Activated naive CD8-positive, alpha-beta T cell treated with anti-CD3 and anti-CD28 coated beads for 36 hours (primary cell): ENCODE measurements at places on chromosomes 7 and 10. TPM values are rescaled to one million over a fixed set of nuclear protein-coding genes. Genes with fewer than 3 reads are reported as not detected.
A peak's percentile ranks its signal among the peaks of the same experiment; 100 is the strongest.

The CDHR3 gene
- total RNA-seq, result not detected

The HDAC9 gene
- total RNA-seq, result 0.14 TPM

The FFAR4 gene
- total RNA-seq, result not detected

The AEBP1 gene
- 32.6 TPM for total RNA-seq

The KCND2 gene
- not detected for total RNA-seq

GRCh38 chr7:126213876-126214275, 1038.9 kb downstream of the GRM8 start:
- DNase-seq, result no peak

DNA sequence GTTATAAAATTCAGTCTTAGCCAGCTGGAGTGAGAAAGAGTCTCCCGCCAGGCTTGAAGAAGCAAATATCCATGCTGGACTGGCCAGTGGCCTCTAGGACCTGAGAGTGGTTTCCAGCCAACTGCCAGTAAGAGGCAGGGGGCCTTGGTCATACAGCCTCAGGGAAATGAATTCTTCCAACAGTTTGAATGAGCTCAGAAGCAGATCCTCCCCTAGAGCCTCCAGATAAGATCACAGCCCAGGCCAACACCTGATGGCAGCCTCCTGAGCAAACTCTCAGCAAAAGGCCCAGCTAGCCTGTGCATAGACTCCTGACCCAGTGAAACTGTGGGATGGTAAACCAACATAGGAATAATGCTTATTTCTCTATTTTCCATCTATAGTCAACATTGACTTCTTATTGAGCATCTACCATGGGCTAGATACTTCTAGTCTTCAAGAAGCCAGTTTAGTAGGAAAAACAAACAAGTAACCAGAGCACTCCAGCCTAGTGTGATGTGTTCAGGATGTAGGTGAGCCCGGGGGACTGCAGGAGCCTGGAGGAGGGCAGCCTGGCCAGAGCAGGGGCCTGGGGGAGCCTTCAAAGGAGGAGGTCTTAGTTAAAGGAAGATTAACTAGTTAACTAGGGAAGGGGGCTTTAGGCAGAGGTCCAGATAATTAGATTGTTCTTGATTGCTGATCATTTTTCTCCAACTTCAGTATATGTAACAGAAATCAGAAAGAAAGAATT, 115.4 kb upstream of the ADO start:
- no peak for DNase-seq

DNA sequence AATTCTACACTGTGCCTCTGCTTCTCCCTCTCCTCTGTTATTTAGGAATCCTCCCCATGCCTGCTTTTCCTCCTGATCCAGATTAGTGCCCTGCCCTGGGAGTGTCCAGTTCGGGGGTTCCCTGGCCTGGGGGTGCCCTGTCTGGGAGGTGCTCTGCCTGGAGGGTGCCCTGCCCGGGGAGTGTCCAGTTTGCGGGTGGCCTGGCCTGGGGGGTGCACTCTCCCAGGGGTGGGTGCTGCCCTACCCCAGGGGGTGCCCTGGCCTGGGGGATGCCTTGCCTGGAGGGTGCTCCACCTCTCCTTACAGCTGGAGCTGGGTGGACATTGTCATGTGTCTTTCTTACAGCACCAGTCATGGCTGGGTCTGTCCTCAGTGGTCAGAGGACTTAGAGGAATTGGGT, 20.2 kb downstream of the RAMP3 start:
- DNase-seq, result no peak

GRCh38 chr10:75402486-75403143, 1.1 kb upstream of the ZNF503 start:
- no peak for DNase-seq

DNA sequence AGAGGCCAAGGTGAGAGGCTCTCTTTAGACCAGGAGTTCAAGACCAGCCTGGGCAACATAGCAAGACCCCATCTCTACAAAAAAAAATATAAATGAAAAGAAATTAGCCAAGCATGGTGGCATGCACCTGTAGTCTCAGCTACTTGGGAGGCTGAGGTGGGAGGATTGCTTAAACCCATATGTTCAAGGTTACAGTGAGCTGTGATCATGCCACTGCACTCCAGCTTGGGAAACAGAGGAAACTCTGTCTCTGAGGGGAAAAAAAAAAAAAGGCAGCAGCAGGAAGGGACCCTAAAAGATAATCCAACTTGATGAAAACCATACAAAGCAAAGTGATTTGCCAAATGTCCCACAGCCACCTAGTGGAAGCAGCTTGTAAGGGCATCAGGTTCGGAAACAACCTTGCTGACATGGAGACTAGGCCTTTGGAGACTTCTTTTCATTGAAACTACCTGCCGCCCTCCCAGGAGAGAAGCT, 15.6 kb upstream of the PBLD start:
- DNase-seq, result peak; percentile 30

GRCh38 chr10:28199941-28200340, 102.9 kb downstream of the MPP7 start:
- no peak for DNase-seq

- no peak for DNase-seq
These were observed 98.5 kb downstream of the ARHGAP22 start for GRCh38 chr10:48506147-48506917.

DNA sequence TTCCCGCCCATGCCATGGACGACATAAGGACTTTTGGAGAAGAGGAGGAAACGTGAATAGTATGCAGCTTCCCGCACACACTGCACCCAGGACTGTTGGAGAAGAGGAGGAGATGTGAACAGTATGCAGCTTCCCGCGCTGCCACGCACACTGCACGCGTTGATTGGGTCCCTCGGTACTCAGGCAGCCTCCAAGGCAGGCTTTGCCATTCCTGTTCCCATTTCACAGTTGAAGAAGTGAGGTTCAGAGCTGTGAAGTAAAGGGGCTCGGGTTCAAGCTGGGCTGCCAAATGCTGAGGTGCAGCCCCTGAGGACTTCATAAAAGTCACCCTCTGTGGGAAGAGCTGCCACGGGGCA, 147.9 kb upstream of the FAM20C start:
- no peak for DNase-seq

DNA sequence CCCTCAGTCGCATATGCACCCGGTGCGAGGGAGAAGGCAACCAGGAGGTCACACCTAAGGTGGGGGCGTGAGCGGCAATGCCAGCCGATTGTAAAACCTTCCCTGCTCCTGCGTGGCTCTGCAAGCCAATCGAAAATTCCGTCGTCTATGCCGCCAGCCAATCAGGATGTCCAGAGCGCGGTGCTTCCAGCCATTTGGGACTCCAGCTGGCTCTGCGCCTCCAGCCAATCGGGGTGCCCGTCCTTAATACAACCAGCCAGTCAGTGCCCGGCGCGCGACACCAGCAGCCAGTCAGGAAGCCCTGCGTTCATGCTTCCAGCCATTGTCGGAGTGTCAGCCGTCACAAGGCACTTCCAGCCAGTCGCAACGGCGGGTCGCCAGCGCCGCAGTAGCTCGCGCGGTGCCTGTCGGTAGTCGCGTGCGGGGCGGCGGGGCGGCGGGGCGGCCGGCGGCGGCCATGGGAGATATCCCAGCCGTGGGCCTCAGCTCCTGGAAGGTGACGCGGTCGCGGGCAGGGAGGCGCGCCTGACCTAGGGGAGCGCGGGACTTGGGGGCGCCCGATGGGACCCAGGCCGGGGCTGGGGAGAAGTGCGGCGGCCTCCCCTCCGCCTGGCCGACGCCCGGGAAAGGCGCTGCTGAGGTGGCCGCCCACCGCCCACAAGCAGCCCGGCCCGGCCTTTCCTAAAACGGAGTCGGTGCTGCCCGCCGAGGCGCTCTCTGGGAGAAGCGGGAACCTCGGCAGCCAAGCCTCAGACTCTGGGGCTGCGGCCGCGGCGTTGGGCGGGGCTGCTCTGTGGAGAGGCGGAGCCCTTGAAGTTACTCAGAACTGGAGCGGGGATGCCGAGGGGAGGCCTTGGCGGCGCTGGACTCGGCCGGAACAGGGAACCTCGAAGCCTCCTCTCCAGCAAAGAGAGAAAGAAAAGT, at the start of gene AKR1E2:
AKR1E2 (plus strand) TSS at position 340 of the 924 bp plus-strand sequence; CDS start at position 458, 118 bp downstream.
- DNase-seq, result peak; percentile 82

DNA sequence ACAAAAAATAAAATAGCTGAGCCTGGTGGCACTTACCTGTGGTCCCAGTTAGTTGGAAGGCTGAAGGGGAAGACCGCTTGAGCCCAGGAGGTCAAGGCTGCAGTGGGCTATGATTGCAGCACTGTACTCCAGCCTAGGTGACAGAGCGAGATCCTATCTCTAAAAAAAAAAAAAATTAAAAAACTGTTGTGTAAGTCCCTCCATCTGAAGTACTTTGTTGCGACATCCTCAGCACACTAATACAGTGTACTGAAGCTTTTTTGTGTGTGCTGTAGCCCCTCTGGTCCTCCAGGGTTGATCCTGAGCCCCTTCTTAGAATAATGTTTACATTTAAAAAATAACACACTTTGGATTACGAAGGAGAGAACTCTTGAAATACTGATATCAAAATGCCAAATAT, 71.3 kb downstream of the PFKFB3 start:
- DNase-seq, result no peak

DNA sequence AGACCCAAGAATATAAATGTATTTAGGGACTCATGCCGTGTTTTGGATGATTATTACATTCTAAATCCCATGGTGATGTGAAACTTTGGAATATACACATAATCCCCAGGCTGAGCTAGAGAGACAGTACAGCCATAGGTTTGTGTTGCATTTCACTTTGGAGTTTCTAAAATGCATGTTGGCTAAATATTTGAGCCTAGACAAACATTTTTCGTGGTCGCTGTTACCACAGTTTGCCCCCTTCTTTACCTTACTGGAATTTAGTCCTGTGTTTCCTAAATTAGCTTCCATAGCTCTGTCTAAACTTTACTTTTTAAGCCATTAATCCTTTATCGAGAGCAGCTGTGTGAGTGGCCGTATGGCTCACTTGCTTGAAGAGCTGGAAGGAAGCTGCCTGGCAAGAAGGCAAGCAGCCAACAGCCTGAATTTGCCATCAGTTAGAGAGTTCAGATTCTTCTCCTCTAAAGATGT, 192.0 kb downstream of the BICC1 start:
- DNase-seq, result no peak

GRCh38 chr7:101216001-101216859, 1.2 kb downstream of the PLOD3 start:
- DNase-seq, result no peak

GRCh38 chr10:116255886-116256751, 16.9 kb downstream of the GFRA1 start:
- DNase-seq, result no peak

DNA sequence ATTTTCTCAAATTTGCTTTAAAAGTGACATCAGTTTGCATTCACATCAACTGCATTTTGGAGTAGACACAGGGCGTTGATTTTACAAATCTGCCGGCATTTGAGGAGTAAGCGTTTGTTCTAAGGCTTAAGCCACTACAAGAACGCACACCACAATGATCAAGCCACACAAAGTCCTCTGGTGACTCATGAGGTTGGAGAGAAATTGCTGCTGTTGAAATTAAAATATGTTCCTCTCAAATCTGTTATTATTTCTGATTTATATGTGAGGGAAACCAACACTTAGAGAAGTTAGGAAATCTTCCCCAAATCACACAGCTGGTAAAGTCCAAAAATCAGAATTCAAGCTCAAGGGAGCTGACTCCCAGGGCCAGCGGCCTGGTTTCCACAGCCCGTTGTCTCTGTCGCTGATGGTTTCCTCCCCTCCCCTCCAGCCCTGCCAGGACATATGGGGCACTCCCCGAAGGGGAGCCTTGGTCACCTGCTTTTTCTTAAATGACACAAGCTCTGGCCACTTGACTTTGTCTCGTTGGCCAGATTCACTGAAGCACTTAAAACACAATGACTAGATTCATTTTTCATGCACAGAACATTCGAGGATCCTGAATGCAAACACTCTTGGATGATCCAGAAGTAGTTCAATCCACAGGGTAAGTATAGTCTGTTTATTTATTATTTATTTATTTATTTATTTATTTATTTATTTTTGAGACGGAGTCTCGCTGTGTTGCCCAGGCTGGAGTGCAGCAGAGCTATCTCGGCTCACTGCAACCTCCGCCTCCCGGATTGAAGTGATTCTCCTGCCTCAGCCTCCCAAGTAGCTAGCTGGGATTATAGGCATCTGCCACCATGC, 29.2 kb upstream of the KLF6 start:
- DNase-seq, result no peak
